Prostate gland (tissue), 2 donors: ENCODE measurements at places on chromosomes 13 and 19.

DNA sequence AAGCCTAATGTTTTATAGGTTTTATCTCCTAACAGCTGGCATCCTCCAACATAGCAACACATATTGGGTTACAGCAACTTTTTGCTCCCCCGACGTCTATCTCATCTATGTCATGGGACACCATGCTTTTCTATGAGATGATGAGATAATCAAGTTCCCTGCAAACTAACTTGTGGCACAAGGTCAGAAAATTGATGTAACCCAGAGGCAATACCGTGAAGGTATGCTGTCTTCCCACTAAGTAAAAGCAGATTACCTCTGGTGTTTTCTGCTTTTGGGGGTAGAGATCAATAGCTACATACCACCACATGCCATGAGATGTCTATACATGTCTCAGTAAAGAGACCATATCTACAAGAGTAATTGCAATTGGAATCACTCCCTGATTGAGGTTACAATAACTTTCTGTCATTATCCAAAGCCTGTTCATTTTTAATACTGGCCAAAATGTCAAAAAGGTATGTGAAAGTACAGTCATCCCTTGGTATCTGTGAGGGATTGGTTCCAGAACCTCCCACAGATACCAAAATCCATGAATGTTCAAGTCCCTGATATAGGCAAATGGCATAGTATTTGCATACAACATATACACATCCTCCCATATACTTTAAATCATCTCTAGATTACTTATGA lies 131.3 kb downstream of the CYSLTR2 start:
- no peak for DNase-seq

- DNase-seq = no peak
These were observed 206.6 kb upstream of the SLC10A2 start for GRCh38 chr13:103272770-103273169.

- no peak for DNase-seq
These were observed 3.6 kb downstream of the LRRC25 start for GRCh38 chr19:18393836-18394235.

- no peak for DNase-seq
These were observed 69.1 kb downstream of the ALOX5AP start for GRCh38 chr13:30804474-30804873.

GRCh38 chr13:40653527-40654318 lies 12.7 kb downstream of the FOXO1 start:
- no peak for DNase-seq

DNA sequence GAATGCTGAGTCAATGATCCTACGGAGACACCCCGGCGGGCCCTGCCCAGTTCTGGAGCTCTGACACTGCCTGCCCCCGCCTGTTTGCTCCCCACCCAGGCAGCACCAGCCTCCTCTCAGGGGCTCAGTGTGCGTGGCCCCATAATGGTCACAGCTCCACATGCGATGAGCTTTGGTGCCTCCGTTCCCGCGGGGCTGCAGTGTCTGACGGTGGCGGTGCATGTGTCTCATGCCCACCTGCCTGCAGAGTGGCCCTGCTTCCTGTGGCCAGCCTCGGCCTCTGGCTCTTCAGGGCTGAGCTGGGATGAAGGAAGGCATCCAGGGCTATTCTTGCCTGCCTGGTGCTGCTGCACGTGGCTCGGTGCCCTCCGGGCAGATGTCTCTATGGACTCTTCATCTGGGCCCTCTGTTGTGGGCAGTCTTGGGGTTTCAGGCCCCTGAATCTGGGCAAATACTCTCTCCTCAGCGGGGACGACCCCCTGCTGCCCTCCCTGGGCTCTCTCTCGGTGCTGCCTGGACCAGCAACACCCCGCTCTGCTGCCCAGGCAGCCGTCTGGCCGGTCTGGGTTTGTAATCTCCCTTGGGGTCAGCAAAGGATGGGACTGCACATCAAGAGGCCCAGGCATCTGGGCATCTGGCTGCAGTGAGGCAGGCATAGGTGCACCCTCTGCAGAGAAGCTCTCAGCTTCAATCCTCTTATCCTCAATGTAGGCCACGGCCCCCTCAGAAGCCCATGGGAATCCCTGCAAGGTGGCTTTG lies 19.3 kb upstream of the TMEM255B start:
- DNase-seq = no peak

- peak; percentile 60 for DNase-seq
These were observed 17.2 kb upstream of the ZBTB7A start for GRCh38 chr19:4083677-4084546.

DNA sequence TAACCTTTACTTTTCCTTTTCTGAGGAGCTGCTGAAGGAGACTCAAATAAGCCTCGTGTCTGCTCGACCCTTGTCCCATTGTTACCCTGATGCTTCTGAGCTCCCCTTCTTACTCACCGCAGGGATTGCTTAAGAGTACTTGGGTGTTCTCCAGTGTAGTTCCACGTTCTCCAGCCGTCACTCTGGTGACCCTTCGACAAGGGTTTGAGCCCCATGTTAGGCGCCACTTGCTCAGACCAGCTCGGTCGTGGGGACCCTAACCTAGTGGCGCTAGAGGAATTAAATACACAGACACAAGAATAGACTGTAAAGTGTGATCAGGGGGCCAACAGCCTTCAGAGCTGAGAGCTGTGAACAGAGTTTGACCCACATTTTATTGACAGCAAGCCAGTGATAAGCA lies 10.3 kb downstream of the ZNF480 start:
- no peak for DNase-seq

- DNase-seq = no peak
These were observed 11.5 kb downstream of the FAM187B start for GRCh38 chr19:35216833-35217648.

GRCh38 chr13:104693126-104693525 lies 1626.9 kb upstream of the SLC10A2 start:
- DNase-seq = no peak

DNA sequence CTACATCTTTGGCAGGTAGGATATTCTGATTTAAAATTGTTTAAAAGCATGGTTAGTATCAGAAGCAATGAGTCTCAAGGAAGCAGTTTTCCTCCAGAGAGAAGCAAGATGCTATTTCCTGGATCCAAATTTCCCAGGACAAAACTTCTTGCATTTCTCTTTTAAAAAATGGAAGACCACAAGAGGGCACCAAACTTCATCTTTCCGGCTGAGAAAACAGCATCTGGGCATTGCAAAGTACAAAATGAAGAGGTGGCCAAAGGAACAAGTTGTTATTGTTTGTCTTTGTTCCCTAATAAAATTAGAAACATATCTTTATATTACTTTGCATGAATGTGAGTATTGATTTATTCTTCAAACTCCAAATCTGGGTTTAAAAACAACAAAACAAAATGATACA lies 60.0 kb upstream of the LRCH1 start:
- peak; percentile 46 for DNase-seq

DNA sequence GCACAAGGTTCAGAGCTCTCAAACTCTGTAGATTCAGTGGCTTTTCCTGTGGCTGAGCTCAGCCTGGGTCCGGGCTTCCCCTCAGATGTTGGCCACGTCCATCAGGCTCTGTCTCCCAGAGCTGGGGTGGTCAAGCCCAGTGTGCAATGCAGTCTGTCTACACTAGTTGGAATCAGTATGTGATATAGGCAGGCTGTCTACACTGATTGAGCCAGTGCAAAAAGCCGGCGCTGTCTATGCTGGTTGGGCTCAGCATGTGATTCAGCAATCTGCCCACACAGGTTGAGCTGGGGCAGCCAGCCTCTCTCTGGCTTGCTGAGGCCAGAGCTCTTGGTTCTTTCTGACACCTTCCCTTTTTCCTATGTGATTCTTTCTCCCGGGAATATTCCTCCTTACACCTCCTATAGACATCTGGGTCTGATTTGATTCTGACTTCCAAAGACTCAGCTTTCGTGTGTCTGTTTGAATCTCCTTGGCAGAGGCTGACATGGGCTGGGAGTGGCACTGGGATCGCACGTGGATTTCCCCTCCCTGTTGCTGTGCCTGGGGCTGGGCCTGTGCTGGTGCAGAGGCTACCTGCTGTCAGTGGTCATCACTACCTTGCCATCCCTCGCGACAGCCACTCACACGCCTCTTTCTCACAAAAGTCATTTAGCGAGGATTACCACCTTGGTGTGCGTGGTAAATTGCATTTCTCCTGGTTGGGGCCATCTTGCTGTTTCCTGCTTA lies 9.3 kb downstream of the CHST8 start:
- no peak for DNase-seq

GRCh38 chr19:35901055-35901644 lies 810 bp upstream of the NFKBID start:
- DNase-seq = no peak

- DNase-seq = no peak
These were observed 15.2 kb downstream of the ZNF665 start for GRCh38 chr19:53177986-53178385.

GRCh38 chr13:21541271-21541670 lies 62.7 kb downstream of the MICU2 start:
- no peak for DNase-seq

GRCh38 chr13:65540175-65540574 lies 1690.0 kb downstream of the PCDH9 start:
- no peak for DNase-seq

GRCh38 chr19:30367006-30367405 lies 5.2 kb upstream of the ZNF536 start:
- no peak for DNase-seq

DNA sequence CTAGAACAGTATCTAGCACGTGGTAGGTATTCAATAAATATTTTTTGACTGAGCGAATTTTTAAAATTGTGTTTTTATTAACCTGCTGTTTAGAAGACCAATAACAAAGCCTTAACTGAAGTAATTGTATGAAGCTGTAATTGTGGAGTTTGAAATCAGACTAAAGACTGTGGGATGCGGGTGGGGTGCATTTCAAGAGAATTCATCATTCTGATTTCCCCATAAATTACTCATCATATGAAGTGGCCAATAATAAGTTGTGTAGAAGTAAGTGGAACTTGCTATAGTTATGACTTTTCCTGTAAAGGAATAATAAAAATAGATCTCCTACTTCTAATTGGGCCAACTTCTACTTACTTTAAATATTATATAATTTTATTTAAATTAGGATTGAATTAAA lies 449.3 kb downstream of the PCDH9 start:
- DNase-seq = no peak

GRCh38 chr13:42968906-42969305 lies 23.1 kb downstream of the EPSTI1 start:
- DNase-seq = peak; percentile 87

DNA sequence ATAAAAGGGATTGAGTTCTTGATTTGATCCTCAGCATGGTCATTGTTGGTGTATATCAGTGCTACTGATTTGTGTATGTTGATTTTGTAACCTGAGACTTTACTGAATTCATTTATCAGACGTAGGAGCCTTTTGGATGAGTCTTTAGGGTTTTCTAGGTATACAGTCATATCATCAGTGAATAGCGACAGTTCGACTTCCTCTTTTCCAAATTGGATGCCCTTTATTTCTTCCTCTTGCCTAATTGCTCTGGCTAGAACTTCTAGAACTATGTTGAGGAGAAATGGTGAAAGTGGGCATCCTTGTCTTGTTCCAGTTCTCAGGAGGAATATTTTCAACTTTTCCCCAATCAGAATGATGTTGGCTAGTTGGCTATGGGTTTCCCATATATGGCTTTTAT lies 27.0 kb downstream of the POMP start:
- DNase-seq = no peak

DNA sequence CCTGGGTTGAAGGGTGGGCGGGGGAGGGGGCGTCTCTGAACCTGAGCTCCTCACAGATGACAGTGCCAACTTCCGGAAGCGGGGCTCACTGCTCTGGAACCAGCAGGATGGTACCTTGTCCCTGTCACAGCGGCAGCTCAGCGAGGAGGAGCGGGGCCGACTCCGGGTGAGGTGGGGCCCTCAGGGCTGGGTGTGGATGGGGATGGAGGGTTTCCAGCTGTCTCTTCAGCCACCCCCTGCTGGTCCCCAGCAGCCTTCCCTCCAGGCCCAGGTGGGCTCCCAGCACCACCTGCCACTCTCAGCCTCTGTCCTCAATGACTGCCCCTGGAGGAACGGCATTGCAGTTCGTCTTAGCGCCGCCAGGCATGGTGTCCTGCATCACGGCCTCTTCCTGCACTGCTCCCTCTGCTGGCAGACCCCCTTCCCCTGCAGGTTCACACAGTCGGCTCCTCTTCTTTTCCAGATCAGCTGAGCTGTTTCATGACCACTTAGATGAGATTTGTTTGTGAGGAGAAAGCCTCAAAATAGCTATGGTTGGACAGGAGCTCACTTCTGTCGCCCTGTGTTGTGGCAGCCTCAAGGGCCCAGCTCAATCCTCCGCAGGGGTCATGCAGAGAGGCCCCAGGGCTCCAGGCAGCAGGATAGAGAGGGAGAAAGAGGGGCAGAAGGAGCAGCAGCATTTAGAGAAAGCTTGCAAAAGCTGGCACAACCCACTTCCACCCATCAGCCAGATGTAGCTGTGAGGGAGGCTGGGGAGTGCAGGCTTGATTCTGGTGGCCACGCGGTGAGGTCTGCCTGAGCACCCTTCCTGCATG lies 2.5 kb upstream of the GARIN5A start:
- no peak for DNase-seq

DNA sequence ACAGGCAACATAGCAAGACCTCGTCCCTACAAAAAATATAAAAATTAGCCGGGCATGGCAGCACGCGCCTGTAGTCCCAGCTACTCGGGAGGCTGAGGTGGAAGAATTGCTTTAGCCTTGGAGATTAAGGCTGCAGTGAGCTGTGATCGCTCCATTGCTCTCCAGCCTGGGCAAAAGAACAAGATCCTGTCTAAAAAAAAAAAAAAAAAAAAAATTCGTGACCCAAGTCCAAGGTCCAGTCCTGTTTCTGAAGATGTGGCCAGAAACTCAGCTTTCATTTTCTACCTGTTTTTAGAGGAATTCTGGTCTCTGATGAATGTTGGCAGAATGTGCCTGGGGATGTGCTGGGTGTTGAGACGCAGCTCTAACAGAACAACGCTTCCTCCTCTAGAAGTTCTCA lies 1.9 kb upstream of the PGPEP1 start:
- DNase-seq = no peak

DNA sequence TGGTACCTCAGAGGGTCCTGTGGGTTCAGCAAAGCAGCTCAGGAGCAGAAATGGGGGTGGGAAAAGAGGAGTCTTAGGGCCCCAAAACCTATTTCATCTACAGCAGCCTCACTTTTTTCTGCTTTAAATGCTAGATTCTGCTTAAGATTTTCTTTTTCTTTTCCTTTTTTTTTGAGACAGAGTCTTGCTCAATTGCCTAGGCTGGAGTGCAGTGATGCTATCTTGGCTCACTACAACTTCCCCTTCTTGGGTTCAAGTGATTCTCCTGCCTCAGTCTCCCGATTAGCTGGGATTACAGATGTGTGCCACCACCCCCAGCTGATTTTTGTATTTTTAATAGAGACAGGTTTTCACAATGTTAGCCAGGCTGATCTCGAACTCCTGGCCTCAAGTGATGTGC lies 30.7 kb upstream of the WDFY2 start:
- DNase-seq = no peak

GRCh38 chr19:7863157-7863970 lies 10.8 kb downstream of the PRR36 start:
- DNase-seq = no peak

GRCh38 chr19:28218728-28219127 lies 994.2 kb downstream of the UQCRFS1 start:
- DNase-seq = no peak

DNA sequence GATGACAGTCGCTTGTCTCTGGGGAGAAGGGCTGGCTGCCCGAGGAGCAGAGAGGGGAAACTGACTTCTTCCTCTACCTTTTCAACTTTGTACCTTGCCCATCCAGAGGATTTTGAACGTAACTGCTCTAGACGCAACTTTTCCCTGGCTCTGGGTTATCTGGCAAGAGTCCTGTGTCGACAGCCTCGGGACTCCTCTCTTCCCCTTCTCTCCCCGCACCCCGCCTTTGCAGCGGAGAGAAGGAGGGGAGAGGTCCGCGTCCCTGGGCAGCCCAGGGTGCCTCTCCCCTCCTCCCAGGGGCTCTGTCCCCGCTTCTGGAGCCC lies 574 bp downstream of the SH3GL1 start:
- no peak for DNase-seq

GRCh38 chr19:11194656-11195558 lies 2.4 kb downstream of the KANK2 start:
- DNase-seq = no peak
